ENCODE measurements at places on chromosomes 6 and 20.

DNA sequence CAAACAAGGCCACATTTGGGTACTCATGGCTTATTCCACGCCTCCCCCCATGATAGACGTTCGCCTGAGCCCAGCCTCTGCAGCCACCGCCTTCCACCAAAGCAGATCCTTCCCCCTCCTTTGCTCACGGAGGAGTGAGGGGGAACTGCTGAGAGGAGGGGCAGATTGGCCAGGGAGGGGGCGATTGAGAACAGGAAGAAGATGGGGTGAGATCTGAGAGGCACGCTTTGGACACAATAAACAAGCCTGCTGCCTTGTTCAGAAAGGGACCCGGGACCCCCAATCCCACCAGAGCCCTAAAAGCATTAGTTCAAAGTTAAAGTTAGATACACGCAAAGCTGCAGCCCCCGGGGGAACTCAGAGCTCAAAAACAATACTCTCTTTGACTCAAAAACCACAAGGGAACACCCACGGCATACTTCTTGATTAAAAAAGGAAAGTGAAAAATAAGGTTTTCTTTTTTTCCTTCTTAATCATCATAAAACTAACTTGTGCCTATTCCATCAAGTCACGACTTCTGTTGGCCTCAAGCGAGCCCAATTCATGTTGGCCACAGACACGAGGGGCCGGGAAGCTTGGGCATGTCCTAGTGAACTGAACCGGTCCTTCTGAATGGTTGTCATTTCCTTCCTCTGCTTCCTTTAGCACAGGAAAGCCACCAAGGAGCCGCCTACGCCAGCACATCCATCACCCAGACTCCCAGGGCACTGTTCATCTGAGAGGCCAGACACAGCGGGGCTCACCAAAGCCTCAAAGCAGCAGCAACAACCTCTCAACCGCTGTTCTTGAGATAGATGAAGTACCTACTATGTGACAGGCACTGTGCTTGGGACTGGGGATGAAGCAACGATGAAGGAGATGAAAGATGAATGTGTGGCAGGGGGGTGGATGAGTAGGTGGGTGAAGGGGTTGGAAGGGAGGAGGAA is 44.7 kb downstream of the NFATC2 start:
- DNase-seq, result no peak

DNA sequence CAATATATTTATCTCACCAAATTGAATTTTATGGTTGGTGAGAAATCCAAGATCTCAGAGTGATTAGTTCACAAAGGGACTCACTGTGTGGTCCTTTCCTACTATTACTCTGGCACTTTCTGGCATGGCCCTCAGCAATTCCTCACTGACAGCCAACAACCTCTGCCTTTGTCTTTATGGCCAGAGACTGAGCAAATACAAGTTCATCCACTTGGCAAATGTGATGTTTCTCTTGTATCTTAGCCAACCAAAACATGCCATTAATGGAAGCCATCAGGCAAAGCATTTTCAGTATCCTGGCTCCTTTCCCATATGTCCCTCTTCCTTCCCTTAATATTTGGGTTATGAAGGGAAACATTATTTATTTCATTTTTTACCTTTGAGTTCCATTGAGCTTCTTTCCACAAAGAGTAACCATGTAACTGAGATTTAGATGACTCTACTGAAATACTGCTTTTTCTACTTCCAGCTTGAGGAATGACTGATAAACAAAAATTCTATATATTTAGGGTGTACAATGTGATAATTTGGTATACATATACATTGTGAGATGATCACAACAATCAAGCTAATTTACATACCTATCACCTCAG is 30.8 kb upstream of the SMLR1 start:
- DNase-seq, result peak; percentile 89

DNA sequence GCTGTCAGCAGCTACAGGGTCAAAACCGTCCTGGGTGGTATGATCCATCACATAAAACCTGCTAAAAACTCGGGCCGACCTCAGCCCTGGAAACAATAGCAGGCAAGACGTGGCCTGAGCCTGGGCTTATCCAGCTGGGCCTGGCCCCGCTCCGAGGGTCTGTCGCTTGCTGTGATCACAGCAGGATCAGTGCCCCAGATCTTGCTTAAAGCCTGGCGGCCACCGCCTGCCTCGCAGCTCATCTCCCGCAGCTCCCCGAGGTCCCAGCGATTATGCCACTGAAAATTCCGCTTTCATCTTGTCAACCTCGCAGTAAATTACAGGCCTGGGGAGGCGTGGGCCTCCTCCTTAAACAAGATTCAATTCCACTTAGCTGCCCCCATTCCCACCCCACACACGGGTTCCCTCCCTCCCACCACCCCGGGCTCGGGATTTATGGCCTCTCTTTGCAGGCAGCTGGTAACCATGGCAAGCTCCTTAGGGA is 40.1 kb downstream of the CDH22 start:
- no peak for DNase-seq

DNA sequence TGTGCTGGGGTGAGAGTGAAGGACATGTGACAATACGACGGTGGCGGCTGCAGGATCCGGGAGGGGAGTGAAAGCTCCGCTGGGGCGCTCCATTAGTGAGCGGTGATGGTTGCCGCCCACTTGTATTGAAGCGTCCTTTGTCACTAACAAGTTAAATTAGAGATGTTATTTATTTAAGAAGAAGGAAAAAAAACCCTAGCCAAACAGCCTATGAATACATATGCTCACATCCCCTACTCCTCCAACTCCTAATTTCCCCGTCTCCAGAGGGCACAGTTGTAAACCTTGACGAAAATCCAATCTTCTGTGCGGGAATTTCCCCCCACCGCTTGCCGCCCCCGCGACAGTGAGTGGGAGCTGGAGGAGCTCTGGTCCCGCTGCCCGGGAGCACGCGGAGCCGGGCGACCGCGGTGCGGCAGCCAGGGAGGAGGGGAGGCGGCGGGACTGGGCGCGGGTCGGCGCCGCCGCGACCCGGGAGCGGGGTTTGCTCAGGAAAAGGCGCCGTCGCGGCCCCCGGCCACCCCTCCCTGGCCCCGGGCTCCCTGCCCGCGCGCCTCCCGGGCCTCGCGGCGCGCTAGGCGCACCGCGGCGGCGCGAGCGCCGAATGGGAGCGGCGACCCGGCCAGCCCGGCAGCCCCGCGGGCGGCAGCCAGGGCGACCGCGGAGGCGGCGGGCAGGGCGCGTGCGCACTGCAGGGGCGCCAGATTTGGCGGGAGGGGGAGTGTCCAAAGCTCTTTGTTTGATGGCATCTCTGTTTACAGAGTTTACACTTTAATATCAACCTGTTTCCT is at the start of gene MYB:
TSS of gene MYB (plus strand) at position 767 of the 791 bp plus-strand sequence. CDS start 206 bp downstream, outside the sequence.
- DNase-seq, result peak; percentile 72

DNA sequence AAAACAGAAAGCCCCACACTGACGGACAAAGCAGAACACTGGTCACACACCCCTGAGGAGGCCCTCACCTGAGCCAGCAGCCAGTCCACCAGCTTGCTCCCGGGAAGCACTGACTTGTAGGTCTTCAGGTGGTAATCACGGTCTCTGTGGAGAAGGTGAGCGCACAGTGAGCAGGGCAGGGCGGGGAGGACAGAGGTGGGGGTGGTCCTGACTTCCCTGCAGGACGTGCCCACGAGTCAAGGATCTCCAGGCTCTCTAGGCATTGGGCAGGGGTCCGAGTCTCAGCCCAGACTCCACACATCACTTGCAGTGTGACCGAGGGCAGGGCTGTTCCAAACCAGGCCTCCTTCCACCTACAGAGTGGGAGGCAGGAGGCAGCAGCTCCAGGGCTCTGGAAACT is 151.7 kb downstream of the PREX1 start:
- DNase-seq, result no peak

- DNase-seq, result no peak
These were observed 8.8 kb upstream of the BPHL start for GRCh38 chr6:3109761-3110160.

- DNase-seq, result peak; percentile 76
These were observed 5.5 kb downstream of the RWDD2A start for GRCh38 chr6:83198486-83199172.

DNA sequence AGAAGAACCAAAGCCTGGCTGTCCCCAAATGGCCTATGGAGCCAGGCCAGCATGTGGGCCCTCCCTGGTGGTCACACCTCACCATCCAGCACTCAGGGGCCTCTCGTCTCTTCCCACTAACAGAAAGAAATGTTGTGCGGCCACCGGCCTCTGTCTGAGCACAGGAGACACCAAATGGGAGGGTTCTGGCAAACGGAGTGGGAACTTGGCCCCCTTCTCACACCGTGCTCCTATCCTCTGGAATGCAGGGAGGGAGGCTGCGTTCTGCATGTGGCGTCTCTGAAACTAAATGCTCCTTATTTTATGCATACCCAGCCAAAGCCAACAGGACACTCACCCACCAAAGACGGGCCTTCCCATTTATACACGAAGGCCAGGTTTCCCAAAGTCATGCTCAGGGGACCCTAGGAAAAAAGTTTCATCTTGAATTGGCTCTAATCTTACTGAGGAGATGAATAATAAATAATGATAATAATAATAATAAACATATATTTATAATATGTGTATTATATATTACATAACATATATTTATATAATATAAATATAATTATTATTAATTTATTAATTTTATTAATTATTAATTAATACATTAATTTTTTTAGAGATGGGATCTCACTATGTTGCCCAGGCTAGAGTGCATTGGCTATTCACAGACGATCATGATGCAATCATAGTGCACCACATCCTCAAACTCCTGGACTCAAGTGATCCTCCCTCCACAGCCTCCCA is 102.4 kb downstream of the FOXF2 start:
- no peak for DNase-seq

GRCh38 chr6:116059713-116060571 is 749 bp downstream of the FRK start:
- no peak for DNase-seq

DNA sequence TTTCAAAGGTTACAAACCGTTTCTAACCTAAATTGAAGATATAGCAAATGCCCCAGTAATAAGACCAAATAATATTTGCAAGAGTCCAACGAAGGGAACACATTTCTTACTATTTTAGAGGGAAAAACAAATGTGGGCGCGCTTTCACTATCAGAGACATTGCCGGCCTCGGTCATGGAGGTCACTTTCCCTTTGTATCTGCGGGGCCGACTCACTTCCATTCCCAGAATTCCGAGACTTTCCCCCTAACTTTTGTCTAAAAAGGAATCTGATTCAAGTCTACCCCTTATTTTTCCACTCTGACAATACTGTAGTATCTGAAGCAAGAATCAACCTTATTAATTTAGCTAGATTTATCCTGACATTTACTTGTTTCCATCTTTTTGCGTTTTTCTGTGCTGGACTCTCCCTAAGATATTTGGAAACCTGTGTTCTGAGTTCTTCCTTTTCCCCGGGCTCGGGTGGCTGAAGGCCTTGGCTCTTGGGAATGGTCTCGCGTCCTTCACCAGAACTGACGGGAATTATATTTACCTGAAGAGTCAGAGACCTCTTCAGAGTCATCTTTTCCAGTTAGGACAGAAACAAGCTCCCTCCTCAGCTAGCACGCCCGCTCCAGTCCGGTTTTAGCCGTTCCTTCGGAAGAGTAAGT is 71.8 kb upstream of the ZNF184 start:
- DNase-seq, result peak; percentile 31

DNA sequence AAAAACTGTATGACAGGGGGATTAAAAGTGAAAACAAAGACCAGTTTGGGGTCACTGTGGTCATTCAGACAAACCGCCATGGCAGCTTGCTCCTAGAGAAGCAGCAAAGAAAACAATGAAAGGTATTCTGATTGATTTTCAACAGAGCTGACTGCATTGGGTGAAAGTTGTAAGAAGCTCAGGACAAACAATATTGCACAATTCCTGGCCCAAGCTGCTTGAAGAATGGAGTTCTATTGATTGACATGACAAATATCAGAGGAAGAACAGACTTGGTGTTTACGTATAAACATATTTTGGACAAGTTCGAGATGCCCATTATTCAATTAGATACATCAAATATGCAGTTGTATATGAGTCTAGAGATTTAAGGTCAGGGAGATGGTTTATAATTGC is 62.0 kb downstream of the TRIM38 start:
- DNase-seq, result no peak

DNA sequence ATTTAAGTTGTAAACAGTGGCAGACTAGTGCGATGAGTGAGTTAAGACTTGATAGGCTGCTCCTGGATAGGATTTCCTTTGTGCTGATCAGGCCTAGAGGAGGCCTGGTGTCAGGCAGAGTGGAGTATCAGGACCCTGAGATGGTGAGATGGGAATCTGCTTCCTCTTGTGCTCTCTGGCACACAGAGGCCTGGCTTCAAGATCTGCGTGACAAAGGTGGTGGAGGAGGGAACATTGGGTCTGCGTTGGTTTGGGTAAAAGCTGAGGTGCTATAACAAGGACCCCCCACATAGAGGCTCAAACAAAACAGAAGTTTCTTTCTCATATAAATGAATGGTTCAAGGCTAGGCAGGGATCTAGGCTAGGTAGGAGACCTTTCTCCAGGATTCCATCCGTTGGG is 20.3 kb downstream of the SCAND1 start:
- no peak for DNase-seq

GRCh38 chr6:84791927-84792326 is 27.5 kb upstream of the TBX18 start:
- DNase-seq, result no peak

GRCh38 chr6:3013486-3013885 is 13.8 kb downstream of the NQO2 start:
- peak; percentile 87 for DNase-seq

DNA sequence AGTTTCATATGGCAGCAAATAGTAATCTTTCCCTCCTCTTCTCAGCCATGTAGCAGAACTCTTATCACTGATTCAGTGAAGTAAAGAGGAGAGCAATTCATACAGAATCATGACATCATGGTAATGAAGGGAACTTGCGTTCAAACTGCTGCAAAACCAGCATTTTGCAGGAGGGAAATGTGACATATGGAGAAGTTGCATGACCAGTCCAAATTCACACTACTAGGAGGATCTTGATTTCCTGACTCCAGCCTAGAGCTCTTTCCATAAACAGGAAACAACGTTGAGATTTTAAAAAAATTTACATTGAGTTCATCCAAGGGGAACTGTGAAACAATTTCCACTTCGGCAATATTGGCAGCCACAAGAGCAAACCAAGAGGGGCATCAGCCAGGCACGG is 63.8 kb downstream of the MBOAT1 start:
- no peak for DNase-seq

DNA sequence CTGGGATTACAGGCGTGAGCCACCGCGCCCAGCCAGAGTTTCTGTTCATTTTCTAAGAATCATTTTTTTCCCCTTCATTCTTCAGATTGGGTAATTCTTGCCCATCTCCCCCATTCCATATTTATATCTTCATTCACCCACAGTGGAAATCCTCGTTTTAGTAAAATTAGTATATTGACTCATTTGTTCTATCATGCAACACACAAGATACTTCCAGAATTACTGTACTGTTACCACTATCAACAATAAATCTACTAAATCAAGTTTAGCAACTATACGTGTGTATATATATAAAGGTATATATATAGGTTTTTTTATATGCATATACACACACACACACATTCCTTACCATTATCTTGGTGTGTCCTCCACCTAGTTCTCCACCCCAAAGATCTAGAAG is 41.2 kb upstream of the KCNG1 start:
- no peak for DNase-seq

DNA sequence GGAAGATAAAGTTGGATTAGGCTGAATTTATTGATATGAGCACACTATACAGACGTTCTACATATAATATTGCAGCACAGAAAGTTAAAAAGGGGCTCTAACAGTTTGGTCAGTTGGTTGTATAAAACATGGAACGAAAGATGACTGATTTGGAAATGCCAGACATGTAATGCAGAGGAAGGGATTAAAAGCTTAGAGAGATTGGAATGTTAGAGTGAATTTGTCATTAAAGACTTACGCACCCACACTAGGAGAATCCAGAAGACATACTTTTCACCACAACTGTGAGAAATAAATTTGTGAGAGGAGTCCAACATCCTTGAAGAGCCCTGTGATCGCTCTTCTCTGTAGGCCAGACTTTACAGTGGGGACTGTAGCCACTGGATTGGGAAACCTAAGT is 134.7 kb downstream of the GPR63 start:
- no peak for DNase-seq

Data from EL (cell line).